ENCODE measurements at places on chromosomes 3 and 15. TPM values are rescaled to one million over a fixed set of nuclear protein-coding genes. Genes with fewer than 3 reads are reported as not detected.
A peak's percentile ranks its signal among the peaks of the same experiment; 100 is the strongest.

DPH3 gene
- 25.9 TPM for total RNA-seq

- no peak overlapping the region for H3K4me3 ChIP-seq
- H3K36me3 ChIP-seq: no peaks in the 10 kb centered on the region
- no peaks in the 10 kb centered on the region for H3K27me3 ChIP-seq
- H3K4me1 ChIP-seq: peaks cover 2% of the 10 kb centered on the region
- no peak overlapping the region for H3K27ac ChIP-seq
Observed at GRCh38 chr3:60081381-60082095, 1031.7 kb upstream of the CFAP20DC start.

DNA sequence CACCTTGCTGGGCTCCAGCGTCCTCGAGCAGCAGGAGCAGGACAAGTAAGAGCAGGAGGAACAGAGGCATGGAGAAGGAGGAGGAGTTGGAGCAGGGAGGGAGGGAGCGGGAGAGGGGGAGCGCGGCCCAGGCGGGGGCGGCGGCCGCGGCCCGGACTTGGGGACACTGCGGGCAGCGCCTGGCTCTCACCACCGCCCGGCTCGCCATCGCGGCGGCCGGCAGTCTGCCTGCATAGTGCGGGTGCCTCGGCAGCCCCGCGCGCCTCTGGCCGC is 440 bp downstream of the DCBLD2 start:
- DNase-seq: peak; percentile 49
- H3K36me3 ChIP-seq: no peaks in the 10 kb centered on the region
- peaks cover 60% of the 10 kb centered on the region for H3K4me1 ChIP-seq
- peak overlapping the region; percentile 98 for H3K4me3 ChIP-seq
- H3K27ac ChIP-seq: peak overlapping the region; percentile 97

DNA sequence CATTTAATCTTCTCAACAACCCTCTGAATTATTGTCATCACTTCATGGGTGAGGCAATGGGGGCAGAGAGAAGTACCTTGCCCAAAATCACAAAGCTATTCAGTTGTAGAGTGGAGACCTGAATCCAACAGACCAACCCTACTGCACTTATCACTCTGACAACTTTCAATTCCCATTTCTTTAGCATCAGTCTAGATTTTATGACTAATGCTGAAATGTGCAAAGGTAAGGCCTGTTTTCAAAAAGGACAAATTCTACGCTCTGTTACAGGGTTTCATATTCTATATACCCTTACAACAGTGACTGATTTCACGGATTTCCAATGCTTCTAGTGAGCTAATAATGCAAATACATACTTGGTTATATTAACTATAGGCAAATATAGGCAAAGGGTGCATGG is 286.0 kb downstream of the ADAMTS17 start:
- H3K27ac ChIP-seq: no peak overlapping the region
- no peak for DNase-seq
- H3K4me3 ChIP-seq: no peak overlapping the region
- no peaks in the 10 kb centered on the region for H3K27me3 ChIP-seq

DNA sequence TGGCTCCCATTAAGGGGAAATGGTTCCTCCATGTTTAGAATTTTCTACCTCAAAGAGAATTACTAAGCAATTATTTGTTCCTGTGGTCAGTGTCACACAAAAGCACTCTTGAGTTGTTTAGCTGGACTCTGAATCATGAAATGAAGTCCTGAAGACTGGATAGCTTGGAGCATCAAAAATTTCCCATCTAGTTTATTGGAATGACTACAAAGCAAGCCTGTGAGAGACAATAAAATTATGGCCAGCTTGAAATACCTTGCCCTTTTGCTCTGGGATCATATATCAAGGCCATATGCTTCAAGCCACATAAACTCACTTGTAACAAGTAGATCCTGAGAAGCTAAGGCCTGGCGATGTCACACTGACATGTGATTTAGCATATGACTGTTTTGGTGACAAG is 292.3 kb downstream of the TIGIT start:
- H3K4me1 ChIP-seq: peaks cover 53% of the 10 kb centered on the region
- peaks cover 5% of the 10 kb centered on the region for H3K36me3 ChIP-seq
- H3K27ac ChIP-seq: peak overlapping the region; percentile 83
- no peak for DNase-seq
- no peaks in the 10 kb centered on the region for H3K27me3 ChIP-seq
- no peak overlapping the region for H3K4me3 ChIP-seq

- no peak for DNase-seq
- peaks cover 2% of the 10 kb centered on the region for H3K4me1 ChIP-seq
- no peak overlapping the region for H3K27ac ChIP-seq
- H3K27me3 ChIP-seq: peaks cover 82% of the 10 kb centered on the region
- no peaks in the 10 kb centered on the region for H3K36me3 ChIP-seq
Observed at GRCh38 chr15:76065245-76065644, 5.5 kb downstream of the TMEM266 start.

DNA sequence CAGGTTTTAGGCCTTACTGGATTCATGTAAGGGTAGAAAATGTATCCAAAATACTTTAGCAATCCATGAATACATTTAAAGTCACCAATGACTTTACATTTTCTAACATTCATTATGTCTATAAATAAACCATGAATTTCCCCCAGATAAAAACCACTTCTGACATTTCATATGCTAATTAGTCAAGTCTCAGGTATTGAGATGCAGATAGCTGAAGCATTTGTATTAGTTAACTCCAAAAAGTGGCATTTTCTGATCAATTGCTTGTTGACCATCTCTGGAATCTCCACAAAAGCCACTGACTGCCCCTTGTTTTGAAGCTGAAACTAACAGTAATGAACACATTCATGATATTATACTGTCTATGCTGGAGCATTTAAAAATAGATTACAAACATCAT is 68.4 kb upstream of the RAP2B start:
- no peak overlapping the region for H3K27ac ChIP-seq
- no peak for DNase-seq
- no peaks in the 10 kb centered on the region for H3K27me3 ChIP-seq

GRCh38 chr3:23913182-23913581 is 3.6 kb downstream of the NKIRAS1 start:
- H3K4me1 ChIP-seq: peaks cover 35% of the 10 kb centered on the region
- DNase-seq: no peak
- H3K27ac ChIP-seq: no peak overlapping the region

DNA sequence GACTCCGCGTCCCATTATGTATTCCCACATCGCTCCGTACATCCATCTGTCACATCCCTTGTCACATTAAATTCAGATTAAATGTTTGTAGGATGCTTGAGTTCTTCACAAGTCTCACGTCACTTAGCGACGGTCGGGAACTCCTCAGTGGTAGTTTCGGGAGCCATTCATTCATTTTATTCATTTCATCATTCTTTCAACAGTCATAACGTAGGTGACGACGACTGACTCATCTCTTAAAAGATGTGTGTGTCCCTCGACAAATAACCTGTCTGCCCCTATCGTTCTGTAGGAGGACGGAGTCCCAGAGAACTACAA is 272 bp upstream of the SRPRB start:
- H3K4me3 ChIP-seq: peak overlapping the region; percentile 91
- peaks cover 26% of the 10 kb centered on the region for H3K36me3 ChIP-seq
- DNase-seq: no peak
- no peaks in the 10 kb centered on the region for H3K27me3 ChIP-seq
- H3K27ac ChIP-seq: peak overlapping the region; percentile 84

GRCh38 chr3:28840976-28841376 is 439.9 kb upstream of the RBMS3 start:
- no peak for DNase-seq
- H3K4me1 ChIP-seq: no peaks in the 10 kb centered on the region
- no peaks in the 10 kb centered on the region for H3K36me3 ChIP-seq
- H3K27me3 ChIP-seq: no peaks in the 10 kb centered on the region
- no peak overlapping the region for H3K4me3 ChIP-seq
- H3K27ac ChIP-seq: no peak overlapping the region

DNA sequence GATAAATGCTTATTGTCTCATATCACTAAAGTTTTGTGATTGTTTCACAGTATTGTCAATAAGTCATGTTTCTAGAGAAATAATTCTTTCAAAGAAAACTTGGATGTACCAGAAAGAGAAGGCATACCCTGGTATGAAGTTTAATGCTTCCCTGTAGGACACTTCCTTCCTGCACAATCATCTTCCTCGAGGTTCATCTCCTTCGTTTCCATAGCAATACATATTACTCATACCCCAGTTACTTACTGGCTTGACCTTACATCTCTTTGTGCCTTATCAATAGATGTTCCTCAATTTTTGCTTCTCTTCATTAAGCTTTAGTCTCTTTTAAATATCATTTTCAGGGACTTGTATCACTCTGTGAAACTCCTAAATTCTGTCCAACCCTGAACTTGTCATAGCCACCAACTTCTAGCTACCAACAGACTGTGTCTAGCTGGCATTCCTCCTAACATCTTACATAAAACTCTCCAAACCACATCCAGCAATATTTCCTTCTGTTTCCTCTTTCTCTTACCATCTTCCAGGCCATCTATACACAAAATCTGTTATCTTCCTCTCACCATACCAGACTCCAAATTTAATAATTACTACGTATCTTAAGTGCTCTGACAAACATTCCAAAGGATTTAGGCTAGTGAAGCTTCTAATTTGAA is 134.3 kb downstream of the GADL1 start:
- no peaks in the 10 kb centered on the region for H3K27me3 ChIP-seq
- no peak overlapping the region for H3K4me3 ChIP-seq
- DNase-seq: no peak

GRCh38 chr3:38036906-38037305 is 2.1 kb upstream of the DLEC1 start:
- H3K27me3 ChIP-seq: peaks cover 14% of the 10 kb centered on the region
- peaks cover 18% of the 10 kb centered on the region for H3K4me1 ChIP-seq
- H3K36me3 ChIP-seq: no peaks in the 10 kb centered on the region
- DNase-seq: no peak
- H3K4me3 ChIP-seq: no peak overlapping the region

GRCh38 chr3:68256635-68257223 is 602.3 kb upstream of the SUCLG2 start:
- H3K27me3 ChIP-seq: no peaks in the 10 kb centered on the region
- no peaks in the 10 kb centered on the region for H3K36me3 ChIP-seq
- no peak overlapping the region for H3K4me3 ChIP-seq
- H3K27ac ChIP-seq: no peak overlapping the region
- no peak for DNase-seq

DNA sequence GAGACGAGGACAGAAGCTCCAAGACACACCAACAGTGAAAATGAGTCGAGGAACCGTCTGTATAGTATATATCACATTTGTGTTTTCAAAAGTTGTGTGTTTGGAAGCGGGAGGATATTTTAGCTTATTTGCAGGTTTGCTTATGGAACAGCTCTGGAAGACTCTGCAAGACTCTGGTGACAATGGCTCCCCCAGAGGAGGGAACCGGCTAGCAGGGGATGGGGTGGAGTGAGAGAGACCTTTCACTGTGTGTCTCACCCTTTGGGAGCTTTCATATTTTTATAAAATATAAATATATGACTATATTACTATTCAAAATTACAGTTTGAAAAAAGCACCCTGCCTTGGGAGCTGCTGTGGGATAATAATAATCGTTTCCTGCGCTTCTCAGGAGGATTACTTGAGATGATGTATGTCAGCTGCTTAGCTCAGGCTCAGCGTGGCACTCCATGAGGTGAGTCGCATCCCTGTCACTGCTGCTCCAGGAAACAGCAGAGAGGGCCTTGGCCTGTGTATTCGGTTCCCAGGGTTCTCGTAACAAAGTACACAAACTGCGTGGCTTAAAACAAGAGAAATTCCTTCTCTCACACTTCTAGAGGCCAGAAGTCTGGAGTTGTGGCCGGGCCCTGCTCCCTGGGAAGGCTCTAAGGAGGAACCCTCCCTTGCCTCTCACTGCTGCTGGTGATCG is 183.9 kb downstream of the FAM43A start:
- no peaks in the 10 kb centered on the region for H3K27me3 ChIP-seq
- H3K4me3 ChIP-seq: no peak overlapping the region
- no peaks in the 10 kb centered on the region for H3K36me3 ChIP-seq

DNA sequence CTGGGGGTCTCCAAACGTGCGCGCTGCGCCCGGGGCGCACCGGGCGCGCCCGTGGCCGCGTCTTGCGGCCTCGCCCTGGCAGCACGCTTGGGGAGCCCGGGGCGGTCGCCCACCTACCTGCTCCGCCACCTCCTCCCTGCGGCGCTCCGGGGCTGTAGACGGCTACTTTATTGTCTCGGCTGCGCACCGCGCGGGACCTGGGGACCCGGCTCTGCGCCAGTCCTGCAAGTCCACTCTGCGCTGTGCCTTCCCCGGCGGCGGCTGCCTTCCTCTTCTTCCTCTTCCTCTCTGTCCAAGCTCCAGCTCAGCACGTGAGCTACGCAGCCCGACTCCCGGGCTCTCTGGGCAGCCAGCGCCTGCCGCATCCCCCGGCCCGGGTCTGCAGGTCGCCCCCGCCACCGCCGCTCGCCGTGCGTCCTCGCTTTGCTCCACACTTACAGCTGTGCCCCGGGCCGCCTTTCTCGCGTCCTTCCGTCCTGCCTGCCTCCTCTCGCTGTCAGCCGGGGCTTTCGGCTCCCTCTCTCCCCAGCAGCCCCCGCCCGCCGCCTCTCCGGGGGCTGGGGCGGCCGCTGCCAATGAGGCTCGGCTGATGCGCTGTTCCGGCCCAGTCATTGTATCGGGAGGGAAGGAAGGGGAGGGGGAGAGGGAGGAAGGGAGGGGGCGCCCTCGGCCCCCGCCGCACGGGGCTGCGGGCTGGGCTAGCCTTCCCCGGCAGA is 156.4 kb upstream of the FRMD4B start:
- peak overlapping the region; percentile 70 for H3K27ac ChIP-seq
- peaks cover 17% of the 10 kb centered on the region for H3K27me3 ChIP-seq
- DNase-seq: peak; percentile 46
- peak overlapping the region; percentile 82 for H3K4me3 ChIP-seq
- H3K4me1 ChIP-seq: peaks cover 36% of the 10 kb centered on the region

- no peaks in the 10 kb centered on the region for H3K36me3 ChIP-seq
- no peak overlapping the region for H3K27ac ChIP-seq
- H3K4me1 ChIP-seq: peaks cover 21% of the 10 kb centered on the region
- DNase-seq: no peak
Observed at GRCh38 chr15:74428442-74428787, 5.3 kb downstream of the SEMA7A start.

- H3K27me3 ChIP-seq: no peaks in the 10 kb centered on the region
- no peak overlapping the region for H3K27ac ChIP-seq
- H3K36me3 ChIP-seq: no peaks in the 10 kb centered on the region
- DNase-seq: no peak
- H3K4me1 ChIP-seq: peaks cover 16% of the 10 kb centered on the region
Observed at GRCh38 chr3:112466020-112466419, 33.3 kb downstream of the BTLA start.

GRCh38 chr3:24270744-24271143 is 223.9 kb downstream of the THRB start:
- H3K27me3 ChIP-seq: no peaks in the 10 kb centered on the region
- no peak for DNase-seq
- H3K27ac ChIP-seq: no peak overlapping the region

Measured in left ventricle myocardium inferior (tissue), 1 donor.